ENCODE measurements at places on chromosomes 16 and 17.
A peak's percentile ranks its signal among the peaks of the same experiment; 100 is the strongest.

- DNase-seq = no peak
Observed at GRCh38 chr16:54867302-54867832, 63.3 kb upstream of the IRX5 start.

- DNase-seq = no peak
Observed at GRCh38 chr16:49464093-49464492, 90.5 kb downstream of the C16orf78 start.

DNA sequence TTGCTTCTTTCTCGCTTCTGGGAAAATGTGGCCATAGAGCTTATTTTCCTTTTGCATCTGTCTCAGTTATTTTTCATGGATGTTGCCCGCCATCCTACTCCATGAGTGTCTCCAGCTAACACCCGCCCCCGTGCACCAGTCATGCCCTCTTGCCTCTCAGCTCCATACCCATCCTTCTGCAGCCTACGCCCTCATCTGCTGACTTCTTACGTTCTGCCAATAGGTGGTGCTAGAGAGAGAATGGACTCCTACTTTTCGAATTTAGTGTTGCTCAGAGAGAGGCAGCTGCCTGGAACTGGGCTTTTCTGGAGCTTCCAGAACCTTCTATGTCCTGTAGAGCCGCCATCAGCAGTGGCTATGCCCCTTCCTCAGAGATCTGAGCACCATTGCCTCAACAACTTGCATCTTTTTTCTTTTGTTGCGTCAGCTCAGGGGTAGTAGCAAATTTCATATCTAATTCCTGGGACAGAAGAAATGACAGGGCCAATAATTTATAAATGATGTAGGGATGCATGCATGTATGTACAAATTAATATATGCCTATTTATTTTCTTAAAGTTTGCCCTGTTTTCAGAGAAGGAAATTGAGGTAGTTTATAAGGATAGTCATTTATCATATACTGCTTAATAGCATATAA, 119.7 kb upstream of the MYOCD start:
- DNase-seq = peak; percentile 73

- DNase-seq = no peak
Observed at GRCh38 chr17:21007646-21008045, 35.2 kb downstream of the USP22 start.

GRCh38 chr16:79821911-79822310, 221.4 kb upstream of the MAF start:
- DNase-seq = no peak

DNA sequence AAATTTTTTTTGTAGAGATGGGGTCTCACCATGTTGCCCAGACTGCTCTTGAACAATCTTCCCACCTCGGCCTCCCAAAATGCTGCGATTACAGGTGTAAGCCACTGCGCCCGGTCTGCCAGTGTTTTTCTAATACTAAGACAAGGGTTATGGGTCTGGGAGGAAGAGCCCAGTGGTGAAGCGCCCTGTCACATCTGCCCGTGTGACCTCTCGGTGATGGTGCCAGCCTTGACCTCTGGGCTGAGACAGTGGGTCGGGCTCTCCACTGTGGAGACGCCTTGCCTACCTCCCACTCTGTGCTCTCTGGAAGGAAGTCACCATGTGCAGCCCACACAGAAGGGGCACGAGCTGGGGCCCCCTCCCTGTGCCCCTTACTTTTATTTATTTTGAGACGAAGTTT, 5.1 kb upstream of the BAIAP2 start:
- DNase-seq = no peak

DNA sequence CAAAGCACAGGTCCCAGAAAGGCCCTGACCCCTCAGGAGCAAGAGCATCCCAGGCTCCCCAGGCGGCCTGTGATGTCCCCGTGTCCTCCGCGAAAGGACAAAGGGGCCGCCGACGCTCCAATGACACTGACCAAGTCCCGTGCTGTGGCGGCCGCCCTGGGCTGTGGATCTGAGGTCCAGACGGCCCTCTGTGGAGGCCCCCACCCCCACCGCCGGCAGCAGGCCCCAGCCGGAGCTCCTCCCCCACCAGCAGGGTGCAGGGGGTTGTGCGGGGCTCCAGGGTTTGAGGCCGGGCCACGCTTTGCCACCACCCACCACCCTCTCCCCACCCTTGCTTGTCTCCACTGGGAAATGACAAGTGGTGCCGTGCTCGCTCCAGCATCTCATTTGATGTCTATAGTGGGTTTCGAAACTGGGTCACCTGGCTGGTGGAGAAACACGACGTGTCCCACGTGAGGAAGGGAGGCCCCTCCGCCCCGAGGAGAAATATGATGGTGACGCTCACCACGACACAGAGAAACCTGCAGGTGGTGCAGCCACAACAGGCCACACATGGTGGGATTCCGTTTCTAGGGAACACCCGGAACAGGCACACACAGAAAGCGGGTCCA, 31.2 kb upstream of the ZNF469 start:
- peak; percentile 42 for DNase-seq

DNA sequence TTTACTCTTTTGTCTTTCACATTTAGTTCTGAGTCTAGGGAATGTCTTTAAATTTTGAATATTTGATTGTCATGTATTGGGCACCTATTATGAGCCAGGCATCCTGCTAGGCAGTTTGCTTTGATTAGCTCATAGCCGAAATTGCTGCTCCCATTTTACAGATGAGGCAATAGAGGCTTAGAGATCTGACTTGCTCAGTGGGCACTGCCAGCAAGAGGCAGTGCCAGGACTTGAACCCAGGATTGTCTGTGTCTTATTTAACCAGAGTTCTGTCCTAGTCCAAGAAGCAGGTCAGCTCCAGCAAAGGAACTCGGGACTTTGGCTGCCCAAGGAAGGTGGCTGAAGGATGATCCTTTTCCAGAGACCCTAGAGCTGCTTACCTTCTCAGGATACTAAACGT, 24.5 kb downstream of the BEAN1 start:
- DNase-seq = no peak

DNA sequence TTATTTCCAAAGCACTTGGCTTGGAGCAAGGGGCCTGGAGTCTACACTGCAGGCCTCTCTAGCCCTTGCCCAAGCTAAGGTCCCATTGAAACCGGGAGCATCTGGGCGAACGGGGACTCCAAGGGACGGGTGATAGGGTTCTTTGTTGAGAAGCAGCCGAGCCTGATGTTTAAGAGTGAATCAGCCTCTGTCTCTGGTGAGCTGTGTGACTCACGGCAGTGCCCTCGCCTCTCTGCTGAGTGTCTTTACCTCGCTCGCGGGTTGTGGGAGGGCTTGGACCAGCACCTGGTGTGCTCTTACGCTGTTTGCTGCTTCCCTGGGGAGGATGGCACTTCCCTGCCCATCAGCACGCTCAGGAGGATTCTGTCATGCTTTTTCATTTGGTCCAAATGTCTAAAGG, 1.3 kb downstream of the HGS start:
- no peak for DNase-seq

DNA sequence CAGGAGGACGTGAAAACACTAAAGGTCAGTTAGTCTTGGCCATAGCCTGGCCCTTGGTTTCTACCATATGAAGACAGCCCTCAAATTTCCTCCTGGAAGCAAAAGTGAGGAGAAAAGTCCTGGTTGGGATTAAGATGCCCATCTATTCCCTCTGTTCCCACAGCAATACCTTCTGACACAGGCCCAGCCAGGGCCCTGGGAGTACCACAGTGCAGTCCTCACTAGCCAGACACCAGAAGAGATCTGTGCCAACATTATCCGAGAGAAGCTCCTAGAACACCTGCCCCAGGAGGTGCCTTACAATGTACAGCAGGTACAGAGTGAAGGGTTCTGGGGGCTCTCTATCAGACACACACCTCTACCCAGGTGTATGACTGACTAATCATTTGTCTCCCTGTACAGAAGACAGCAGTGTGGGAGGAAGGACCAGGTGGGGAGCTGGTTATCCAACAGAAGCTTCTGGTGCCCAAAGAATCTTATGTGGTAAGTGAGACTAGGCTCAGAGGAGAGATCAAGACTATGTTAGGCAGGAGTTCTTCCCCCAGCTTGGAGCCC, 4.1 kb downstream of the ERAL1 start:
- no peak for DNase-seq

GRCh38 chr16:69113216-69113615, 7.8 kb downstream of the HAS3 start:
- no peak for DNase-seq

GRCh38 chr16:51242296-51242994, 91.4 kb upstream of the SALL1 start:
- no peak for DNase-seq

GRCh38 chr17:50952013-50952412, 85.9 kb upstream of the TOB1 start:
- no peak for DNase-seq

DNA sequence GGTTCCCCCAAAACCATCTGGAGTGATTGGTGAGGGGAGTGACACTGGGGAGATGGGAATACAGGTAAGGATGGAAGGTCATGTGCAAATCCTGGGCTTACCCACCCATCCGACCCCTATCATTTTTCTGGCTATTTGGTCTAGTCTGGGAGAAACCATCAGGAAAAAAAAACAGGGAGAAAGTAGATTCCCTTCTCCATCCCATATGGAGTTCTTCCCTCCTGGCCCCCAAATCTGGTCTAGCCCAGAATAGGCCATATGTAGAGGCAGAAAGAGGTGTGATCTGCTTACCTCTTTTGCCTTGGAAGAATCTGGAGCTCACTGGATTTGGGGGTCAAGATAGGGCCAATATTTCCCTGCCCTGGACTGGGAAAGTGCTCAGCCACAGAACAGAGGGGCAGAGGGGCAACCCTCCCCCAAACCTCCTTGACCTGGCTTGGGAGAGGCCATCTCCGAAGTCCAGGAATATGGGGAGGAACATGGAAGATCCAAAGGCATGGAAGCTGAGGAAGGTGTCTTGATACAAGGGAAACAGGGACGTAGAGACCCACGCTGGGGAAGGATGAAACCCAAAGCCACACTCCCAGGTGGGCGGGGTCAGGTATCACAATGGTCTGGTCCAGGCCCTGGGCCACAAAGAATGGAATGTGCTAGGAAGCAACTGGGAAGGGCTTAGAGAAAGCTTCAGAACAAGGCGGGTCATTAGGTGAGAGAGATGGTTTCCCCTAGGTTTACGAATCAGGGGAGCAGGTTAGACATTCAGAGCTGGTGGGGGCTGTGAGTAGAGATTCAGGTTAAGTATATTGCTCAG, 16.2 kb downstream of the CHRNB1 start:
- no peak for DNase-seq

GRCh38 chr17:35584061-35584460, 3.1 kb upstream of the AP2B1 start:
- no peak for DNase-seq

GRCh38 chr17:32772453-32773025, 104.4 kb downstream of the MYO1D start:
- peak; percentile 21 for DNase-seq

DNA sequence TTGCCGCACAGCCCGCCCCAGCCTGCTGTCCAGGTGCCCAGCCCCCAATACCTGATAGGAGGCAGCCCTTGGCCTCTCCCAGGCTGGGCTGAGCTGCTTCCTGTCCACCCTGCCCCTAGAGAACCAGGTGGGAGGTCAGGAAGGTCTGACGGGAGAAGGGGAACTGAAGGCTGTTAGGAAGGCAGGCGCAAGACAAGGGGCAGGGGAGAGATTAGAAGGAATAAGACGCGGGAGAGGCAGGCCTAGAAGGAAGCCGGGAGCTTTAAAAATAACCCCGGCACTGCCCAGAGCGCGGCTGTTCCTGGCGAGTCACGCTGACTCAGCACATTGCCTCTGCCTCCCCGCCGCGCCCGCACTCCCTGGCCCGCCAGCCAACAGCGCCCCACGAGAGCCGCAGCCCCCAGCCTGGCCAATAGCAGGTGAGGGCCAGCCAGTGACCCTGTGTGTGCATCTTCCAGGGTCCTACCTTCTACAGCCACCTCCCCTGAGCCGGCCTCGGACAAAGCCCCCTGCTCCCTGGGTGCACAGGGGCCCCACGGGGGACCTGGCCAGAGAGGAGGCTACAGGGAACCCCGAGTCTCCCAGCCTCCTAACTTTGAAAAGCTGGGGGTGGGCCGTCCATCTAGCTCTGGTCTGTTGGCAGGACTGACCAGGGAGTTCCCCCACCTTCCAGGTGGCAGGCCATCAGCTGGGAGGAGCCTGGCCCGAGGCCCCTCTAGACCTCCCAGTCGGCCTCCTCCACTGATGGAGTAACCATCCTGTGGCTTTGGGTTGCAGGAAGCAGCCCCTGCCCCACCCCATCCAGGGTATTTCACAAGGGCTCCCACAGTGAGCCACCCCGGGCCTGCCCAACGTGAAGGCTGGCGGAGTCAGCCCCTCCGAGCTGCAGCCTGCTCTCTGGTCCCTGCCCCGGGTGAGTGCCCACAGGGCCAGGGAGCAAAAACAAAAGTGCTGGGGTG, 4.0 kb downstream of the MAFG start:
- DNase-seq = peak; percentile 58

DNA sequence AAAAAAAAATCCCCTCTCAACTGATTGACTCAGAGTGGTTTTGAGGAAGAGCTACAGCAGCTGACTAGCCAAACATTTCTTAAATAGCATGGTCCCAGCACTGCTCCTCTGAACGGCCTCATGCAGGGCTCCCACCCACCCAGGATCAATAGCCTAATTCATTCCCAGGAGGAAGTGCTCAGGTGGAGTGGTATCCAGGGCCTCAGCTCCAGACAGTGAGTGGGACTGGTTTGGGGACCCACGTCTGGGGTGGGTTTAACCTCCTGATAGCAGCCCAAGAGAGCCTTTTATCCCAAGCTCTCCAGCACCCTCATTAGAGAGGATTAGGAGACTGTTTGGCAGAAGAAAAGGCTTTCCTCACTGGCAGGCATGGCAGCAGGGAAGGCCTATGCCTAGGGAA, 68.5 kb upstream of the CDH5 start:
- DNase-seq = no peak

DNA sequence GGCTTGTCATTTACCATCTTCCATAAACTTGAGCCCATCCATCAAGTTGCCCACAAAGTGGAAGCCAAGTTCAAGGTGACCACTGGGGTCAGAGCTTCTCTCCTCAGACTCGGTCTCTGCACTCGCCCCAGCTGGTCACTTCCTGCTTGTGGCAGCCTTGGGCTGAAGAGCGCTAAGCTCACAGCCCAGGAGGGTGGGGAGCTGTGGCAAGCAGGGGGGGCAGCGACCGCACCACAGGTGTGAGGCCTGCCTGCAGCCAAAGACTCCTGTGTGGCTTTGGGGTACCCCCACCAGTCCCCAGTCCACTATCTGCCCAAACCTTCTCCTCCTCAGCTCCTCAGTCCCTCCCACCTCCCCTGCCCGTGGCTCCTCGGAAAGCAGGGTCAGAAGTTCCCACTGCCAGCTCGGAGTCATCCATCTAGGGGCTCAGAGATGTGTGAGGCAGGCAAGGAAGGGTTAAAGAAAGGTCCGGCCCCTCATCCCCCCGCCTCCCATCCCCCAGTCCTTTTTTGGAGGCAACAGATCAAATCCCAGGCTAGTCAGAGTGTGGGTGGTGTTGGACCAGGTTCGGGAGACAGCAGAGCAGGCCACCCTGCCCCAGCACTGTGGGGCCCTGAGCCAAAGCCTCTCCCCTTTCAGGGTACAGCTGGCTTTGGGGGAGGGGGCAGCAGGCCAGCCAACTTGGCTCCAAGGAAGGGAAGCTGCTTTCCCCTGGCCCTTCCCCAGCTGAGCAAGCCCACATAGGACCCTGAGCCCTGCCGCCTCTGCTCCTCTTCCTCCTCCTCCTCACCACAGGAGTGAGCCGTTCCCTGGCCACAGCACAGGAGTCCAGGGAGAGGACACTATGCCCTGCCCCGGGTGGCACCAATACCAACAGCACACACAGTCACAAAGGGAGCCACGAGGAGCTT, 3.2 kb downstream of the CSF3 start:
- DNase-seq = peak; percentile 33

GRCh38 chr17:16820161-16820877, 130.3 kb downstream of the CCDC144A start:
- DNase-seq = no peak
